Naive thymus-derived CD4-positive, alpha-beta T cell (primary cell): ENCODE measurements at places on chromosomes 5 and 9. TPM values are rescaled to one million over a fixed set of nuclear protein-coding genes. Genes with fewer than 3 reads are reported as not detected.

Gene PRRX2
- not detected for total RNA-seq

Gene PAX5
- total RNA-seq: 0.12 and 0.28 TPM in 2 replicates

Gene RNF180
- total RNA-seq: not detected in 2 replicates

- H3K36me3 ChIP-seq: no peaks in the 10 kb centered on the region
- DNase-seq: no peak
- H3K27ac ChIP-seq: no peak overlapping the region
These were observed 36.5 kb upstream of the TENT4A start for GRCh38 chr5:6676702-6677101.

DNA sequence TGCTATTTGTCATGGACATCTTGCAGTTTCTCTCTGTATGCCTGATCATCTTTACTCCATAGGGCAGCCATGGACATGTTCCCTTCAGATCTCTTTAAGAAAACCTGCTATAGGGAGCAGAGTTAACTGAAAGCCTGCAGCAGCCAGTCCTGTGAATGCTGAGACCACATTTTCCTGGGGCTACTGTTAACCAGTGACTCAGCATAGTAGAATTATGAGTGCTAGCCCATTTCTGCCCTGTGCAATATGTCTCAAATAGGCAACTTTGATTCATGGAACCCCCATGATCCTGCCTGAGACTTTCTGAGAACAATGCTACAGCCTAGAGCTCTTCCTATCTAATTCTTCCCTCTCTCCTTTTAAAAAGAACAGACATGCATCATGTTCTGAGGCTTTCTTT is 624.2 kb downstream of the CHSY3 start:
- no peak overlapping the region for H3K4me3 ChIP-seq
- no peak for DNase-seq
- H3K4me1 ChIP-seq: no peaks in the 10 kb centered on the region
- no peaks in the 10 kb centered on the region for H3K27me3 ChIP-seq

Gene CSF2
- not detected for total RNA-seq

Gene PDE6A
- total RNA-seq: not detected

- H3K27me3 ChIP-seq: no peaks in the 10 kb centered on the region
- no peak for DNase-seq
- H3K4me1 ChIP-seq: no peaks in the 10 kb centered on the region
- H3K27ac ChIP-seq: no peak overlapping the region
- no peak overlapping the region for H3K4me3 ChIP-seq
These were observed 17.2 kb upstream of the CACNA1B start for GRCh38 chr9:137860361-137860760.

DNA sequence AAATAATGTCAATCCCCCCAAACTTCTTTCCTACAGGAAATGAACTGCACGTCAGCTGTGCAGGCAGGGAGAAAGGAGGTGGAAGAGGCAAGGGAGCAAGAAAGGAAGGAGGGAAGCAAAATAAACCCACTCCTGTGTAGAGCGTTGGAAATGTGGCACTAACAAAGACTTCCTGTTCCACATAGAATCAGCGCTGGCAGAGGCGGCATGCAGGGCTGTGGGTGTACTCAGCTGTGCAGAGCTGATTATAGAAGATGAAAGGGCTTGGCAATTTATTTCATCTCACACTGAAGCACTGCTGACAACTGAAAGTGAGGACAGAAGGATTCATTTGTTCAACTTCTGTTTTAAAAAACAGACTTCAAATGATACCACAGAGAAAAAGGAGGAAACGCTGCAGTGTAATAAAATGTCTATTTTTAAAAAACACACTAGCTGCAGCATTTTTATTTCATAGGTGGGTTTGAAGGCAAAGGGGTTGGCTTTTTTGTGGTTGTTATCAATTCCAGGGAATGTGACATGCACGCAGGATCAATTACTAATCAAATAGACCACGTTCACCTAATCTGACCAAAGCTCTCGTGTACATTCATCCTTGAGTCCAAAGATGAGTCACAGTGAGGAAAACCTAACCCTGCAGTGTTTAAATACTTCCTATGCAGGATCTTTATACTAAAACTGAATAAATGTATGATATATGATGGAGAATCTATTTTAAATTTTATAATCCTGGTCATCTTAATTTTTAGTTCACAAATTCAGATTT is 583.5 kb downstream of the ZNF608 start:
- no peak for DNase-seq
- H3K4me1 ChIP-seq: no peaks in the 10 kb centered on the region
